ENCODE measurements at places on chromosomes 1 and 21.

- DNase-seq: no peak
Observed at GRCh38 chr1:109977225-109977624, 7.3 kb upstream of the AHCYL1 start.

DNA sequence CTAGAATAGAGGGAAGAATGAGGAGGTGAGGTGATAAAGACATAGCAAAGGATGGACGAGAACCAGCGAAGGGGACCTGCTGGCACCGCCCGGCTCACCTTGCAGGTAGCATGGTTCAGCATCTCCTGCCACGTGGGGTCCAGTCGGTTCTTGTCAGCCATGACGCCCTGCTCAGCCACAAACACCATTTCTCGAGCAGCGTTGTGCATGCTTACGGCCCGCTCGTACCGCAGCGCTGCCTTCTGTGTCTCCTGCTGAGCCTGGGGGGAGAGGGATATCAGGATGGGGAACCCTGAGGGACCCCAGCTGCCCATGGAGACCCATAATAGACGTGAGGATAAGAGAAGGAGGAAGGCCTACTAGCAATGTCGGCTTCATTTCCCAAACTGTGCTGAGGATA lies 11.4 kb downstream of the SH3BP5L start:
- DNase-seq: no peak

DNA sequence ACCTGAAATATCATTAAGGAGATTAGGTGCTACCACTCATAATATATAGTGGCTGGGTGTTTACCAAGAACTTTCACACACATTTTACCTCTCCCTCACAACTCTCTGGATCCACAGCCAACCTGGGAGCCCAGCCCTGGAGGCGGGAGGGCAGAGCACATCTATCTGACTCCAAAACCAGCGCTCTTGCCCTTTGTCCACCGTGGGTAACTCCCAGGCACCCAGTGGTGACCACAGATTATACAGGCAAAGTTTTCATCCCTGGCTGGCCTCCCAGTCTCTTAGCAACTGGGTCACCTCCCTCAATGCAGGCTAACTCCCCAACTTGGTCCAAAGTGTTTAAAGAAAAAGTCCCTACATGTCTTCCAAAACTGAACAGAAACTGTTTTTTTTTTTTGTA lies 2.4 kb downstream of the PAQR7 start:
- DNase-seq: no peak

- no peak for DNase-seq
Observed at GRCh38 chr1:190429932-190430331, 47.7 kb downstream of the BRINP3 start.

GRCh38 chr1:175179837-175180590 lies 12.6 kb downstream of the KIAA0040 start:
- DNase-seq: no peak

GRCh38 chr1:107450899-107451664 lies 310.2 kb downstream of the NTNG1 start:
- DNase-seq: no peak

- DNase-seq: no peak
Observed at GRCh38 chr1:185719021-185719420, 15.2 kb upstream of the HMCN1 start.

GRCh38 chr1:116763116-116763786 lies 9.0 kb downstream of the CD2 start:
- no peak for DNase-seq

DNA sequence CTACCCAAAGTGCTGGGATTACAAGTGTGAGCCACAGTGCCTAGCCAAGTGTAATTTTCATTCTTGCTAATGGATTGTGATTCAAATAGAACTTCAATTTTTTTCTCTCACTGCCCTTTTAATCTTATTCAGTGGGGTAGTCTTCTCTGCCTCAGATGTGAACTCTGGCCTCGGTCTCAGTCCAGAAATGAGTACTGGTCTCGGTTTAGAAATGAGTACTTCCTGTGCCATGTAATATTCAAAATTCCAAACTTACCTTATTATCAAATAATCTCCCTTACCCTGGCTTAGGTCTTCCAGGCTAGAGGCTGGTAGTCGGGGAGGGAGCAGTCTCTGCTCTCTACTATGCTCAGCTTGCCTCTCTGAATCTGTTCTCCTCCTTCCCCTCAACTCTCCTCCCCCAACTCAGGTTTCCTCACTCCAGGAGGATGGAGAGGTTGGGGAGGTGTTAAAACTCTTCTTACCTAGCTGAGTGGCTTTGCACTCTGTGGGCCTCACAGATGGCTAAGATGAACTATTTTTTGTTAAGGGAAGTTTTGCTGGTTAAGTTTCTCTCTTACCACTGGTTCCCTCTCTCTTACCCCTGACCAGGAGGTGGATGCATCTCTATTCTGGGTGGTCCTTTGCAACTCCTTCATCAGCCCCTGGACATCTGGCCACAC lies 4.8 kb upstream of the SLAMF9 start:
- DNase-seq: no peak

GRCh38 chr1:24873148-24873547 lies 56.9 kb downstream of the RUNX3 start:
- DNase-seq: no peak

DNA sequence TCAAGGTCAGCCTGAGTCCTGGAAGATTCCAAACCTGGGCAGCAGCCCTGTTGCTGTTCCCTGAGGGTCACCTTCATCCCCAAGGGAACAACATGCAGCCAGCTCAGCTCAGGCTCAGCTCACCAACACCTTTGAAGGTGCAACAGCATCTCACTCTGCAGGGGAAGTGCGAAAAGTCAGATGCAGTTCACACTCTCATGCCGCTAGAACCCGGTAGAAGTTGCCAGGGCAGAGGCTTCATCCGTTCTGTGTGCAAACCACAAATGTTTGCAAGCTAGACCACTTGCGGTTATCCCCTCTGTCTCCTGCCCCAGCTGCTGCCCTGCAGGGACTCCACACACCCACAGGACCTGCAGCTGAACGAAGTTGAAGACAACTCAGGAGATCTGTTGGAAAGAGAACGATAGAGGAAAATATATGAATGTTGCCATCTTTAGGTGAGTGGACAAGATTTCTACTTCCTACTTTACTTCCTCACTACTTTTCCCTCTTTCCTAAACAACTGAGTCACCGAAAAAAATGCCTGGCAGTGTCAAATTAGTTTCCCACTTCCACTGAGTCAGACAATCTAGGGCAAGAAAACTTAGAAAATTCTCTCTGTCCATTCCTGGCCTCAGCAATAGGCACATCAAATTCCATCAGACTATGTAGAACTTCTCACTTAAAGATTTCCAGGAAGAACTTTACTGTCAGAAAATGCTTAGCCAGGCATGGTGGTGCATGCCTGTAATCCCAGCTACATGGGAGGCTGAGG lies 1.8 kb upstream of the FCRL6 start:
- no peak for DNase-seq

DNA sequence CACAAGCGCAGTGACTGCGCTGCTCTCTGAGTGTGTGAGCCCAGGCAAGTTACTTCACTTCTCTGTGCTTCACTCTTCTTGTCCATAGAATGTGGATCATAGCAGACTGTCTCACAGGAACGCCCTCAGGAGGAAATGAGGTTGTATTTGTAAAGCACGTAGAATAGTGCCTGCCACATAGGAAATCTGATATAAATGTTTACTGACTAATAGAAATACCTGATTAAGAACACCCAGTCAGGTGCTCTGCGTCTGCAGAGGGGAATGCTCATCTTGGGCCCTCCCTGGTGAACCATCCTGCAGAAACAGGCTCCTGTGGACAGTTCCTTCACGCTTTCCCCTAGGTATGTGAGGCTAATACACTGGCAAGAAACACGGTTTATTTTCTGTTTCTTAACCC lies 100.3 kb downstream of the BEND5 start:
- DNase-seq: no peak

Measured in amygdala (tissue), 56 donors.